ENCODE measurements at places on chromosomes 4 and X. TPM values are rescaled to one million over a fixed set of nuclear protein-coding genes. Genes with fewer than 3 reads are reported as not detected.

DNA sequence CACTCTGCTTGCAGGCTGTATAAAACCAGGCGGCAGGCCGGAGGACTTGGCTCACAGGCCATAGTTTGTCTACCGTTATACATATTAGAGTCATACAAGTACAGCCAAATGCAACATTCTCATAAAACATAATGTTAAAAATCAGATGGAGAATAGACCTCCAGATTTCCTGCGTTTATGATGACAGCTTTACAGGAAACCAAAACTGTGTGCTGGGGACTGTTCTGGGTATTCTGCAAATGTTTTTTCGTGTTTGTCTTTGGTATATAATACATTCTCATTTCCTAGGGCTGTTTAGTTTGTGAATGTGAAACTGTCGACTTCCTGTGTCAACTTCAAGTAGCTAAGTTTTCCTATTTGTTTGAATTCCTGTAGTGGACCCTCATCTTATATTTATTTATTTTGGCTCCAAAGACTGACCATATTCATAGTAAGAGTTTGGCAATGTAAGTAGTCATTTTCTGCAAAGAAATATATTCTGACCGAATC, 79.5 kb upstream of the FAM9C start:
- DNase-seq = no peak

DNA sequence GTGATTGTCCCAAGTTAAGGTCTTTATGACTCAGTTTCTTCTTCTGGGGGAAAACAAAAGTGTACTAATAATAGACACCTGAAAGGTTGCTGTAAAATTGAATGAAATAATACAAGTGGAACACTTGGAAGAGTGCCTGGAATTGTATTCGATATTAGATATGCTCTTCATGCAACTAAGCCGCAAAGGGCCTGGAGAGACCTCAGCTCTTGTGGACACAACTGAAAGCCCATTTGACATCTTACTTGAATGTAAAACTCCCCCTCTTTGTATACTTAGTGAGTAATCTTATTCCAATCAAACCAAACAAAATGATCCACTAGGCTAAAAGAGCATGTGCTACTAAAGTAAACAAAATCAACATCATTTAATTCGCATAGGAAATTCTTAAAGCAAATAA, 511 bp upstream of the MAP9 start:
- no peak for DNase-seq

DNA sequence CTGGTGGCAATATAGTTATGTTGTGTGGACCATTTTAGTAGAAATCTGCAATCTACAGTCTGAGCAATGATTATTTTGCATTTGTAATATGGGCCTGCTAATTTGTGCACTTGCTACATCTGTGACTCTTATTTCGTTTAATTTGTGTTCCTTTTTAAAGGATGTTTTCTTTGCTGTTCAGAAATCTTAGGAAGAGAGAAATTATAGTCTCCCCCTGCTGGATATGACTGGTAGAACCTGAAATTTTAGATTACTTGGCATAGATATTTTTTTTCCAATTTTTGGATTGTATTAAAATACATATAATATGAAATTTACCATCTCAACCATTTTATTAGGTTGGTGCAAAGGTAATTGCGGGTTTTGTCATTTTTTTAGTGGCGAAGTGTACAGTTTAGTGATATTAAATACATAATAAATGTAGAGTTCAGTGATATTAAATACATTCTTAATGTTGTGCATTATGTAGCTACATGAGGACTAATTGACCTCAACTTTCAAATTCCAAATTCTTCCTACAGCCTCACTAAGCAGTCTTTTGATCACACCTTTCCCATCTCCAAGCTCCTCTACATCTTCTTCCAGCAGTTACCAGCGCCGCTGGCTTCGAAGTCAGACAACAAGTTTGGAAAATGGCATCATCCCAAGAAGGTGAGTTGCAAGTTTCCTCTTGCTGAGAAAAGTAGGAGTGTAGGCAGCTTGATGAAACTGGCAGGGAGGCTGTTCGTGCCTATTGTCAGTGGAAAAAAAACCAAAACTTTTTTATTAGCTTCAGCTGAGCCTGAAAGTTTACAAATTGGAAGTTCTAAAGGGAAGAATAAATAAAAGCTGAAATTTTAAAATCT, 82.2 kb downstream of the FNIP2 start:
- no peak for DNase-seq

GRCh38 chr4:112968451-112969159, 80.8 kb upstream of the ANK2 start:
- no peak for DNase-seq

DNA sequence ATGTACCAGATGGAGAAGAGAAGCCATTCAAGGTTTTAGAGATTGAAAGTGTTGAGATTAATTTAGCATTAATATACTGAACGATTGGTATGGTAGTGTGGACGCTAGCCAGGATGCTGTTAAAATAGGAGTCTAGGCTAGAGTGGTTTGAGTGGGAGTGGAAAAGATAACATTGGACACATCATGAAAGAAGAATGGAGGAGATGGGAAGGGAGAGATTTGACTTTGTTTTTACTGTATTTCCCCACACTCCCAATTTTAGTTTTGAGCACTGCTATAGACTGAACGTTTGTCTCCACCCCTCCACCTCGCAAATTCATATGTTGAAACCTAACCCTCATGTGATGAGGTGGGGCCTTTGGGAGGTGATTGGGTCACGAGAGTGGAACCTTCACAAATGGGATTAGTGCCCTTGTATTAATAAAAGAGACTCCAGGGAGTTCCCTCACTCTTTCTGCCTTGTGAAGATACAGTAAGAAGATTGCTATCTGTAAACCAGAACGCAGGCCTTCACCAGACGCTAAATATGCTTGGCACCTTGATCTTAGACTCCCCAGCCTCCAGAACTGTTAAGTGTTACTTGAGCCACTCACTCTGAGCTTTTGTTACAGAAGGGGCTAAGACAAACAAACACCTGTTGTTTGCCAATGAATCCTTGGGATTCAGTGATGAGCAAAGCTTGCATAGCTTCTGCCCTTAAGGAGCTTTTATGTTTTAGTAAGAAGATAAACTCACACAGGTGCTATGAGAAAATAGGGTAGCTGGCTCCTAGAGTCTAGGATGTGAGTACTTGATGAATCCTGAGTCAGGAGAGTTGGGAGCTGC, 25.8 kb downstream of the USP9X start:
- no peak for DNase-seq

BANK1 gene
- total RNA-seq = 6.3 TPM

All from tibial nerve (tissue), 4 donors.